ENCODE measurements at places on chromosomes 5 and 9.

- DNase-seq: no peak
Measured at GRCh38 chr5:569358-569867, 42.7 kb upstream of the CEP72 start.

DNA sequence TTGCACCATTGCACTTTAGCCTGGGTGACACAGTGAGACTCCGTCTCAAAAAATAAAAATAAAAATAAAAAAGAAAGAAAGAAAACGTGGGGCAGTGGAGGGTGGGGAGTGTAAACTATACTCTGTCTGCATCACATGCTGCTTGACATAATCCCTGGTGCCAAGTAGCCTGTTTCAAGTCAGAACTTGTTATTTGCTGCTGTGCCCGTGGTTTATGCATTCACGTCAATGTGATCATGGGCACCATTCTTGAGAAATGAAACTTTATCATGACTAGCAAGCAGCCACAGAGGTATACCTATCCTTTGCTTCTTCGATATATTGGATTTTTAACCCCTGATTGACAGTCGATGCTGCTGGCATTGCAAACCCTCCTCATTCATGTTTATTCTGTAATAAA lies 4.1 kb upstream of the SMU1 start:
- no peak for DNase-seq

- DNase-seq: no peak
Measured at GRCh38 chr9:95923794-95924193, 48.3 kb downstream of the ERCC6L2 start.

DNA sequence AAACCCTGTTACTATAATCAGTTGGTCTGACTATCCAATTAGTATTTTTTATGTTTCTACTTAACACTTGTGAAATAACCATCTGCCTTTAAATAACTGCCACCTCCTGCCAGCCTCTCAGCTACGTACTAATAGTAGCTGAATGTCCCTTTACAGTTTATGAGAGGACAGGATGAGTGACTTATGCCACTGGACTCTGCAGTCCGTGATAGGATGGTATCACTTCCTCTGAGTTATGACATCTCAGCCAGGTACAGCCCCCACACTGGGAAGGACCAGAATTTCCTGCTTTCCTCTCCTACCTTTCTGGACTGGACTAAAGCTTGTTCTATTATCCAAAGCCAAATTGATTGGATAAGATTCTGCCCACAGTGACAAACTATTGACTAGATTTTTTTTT lies 102.9 kb downstream of the ZFAND5 start:
- DNase-seq: no peak

DNA sequence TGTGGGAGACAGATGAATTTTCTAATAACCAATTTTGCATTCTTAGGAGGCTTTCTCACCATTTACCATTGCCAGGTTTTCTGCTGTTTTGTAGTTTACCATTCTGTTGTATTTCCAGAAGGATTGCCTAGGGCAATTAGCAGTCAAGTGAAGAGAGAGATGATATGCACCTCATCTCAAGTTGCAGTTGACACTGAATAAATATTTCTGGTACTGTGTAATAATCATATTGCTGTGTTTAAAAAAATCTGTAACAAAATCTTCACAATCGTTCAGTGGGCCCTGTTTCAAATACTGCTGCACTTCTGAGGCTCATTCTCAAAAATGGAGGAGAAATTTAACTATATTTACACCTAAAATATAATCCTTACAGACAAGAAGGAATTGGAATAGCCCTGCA lies 706.1 kb upstream of the PTPRD start:
- DNase-seq: no peak

DNA sequence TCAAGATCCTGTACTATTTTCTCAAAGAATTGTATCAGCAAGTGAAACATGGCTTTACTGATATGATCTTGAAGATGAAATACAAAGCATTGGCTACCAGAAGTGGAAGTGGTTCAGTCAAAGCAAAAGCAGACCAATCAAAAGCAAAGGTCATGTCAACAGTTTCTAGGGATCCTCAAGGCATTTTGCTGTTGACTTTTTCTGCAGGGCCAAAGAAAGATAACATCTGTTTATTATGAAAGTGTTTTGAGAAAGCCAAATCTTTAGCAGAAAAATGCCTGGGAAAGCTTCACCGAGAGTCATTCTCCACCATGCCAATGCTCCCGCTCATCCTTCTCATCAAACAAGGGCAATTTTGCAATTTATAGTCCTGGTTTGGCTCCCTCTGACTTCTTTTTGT lies 90.3 kb upstream of the ACO1 start:
- DNase-seq: no peak

GRCh38 chr9:112551641-112552040 lies 65.0 kb downstream of the KIAA1958 start:
- DNase-seq: no peak

- no peak for DNase-seq
Measured at GRCh38 chr9:114016629-114017423, 61.3 kb downstream of the AMBP start.

DNA sequence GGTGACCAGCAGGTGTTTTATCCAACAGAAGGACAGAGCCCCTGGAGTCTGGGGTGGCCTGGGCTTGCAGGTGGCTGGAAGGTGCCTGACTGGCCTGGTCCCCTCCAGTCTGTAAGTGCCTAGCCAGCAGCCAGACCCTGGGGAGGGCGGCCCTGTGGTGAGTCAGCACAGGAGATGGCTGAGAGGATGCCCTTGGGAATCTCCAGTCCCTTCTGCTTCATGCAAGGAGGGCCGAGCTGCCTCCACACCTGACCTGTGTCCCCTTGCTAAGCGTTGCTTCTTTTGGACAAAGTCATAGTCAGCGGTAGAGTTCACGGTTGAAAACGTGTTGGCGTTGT lies 20.2 kb downstream of the OBP2B start:
- DNase-seq: no peak

DNA sequence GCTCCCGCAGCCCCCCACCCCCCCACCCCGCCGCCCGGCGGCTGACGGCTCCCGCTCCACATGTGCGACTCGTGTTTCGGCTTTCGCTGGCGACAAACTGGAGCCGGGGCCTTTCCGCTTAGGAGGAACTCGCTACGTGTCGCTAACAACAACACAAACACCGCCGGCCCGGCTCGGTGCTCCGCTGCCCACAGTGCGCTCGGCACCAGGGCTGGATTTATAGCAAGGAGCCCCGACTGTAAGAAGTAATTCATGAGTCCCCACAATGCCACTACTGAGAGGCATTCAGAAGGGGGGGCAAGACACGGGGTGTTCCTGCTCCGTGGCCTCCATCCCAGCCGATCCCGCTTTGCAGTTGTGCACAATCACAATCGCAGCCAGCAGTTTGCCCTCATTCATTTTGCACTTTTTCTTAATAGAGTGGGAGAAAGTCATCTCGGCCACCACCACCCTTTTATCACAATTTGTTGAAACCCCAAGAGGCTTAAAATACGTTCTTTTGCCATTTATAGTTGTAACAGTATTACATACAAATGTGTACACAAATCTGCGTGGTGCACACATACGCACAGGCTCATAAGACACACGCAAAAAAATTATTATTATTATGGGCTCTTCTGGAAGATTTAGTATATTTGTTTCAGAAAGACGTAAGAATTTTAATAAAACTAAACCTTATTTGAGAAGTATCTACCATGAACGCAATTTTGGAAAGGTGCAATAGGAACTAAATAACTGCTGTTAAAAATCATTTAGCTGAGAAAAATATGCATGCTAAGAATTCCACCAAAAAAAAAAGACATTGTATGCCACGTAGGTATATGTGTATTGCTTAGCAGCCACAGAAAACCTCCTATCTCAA lies 48.1 kb downstream of the EBF1 start:
- no peak for DNase-seq

DNA sequence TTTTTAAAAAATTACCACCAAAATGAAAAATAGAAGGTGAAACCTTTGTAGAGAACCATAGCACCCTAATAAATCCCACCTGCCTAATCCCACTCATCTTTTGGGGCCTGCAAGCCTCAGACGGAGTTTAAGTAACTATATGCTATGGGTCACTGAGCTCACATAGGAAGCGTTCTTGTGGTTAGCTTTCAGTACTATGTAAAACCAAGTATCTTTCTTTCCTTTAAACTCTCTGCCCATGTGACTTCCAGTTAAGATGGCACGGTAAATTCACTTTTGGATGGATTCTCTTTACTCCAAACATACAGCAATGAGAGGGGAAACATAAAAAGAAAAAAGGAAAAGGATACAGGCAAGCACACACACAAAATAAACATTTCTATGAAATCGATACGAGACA lies 50.9 kb downstream of the FANCC start:
- no peak for DNase-seq

DNA sequence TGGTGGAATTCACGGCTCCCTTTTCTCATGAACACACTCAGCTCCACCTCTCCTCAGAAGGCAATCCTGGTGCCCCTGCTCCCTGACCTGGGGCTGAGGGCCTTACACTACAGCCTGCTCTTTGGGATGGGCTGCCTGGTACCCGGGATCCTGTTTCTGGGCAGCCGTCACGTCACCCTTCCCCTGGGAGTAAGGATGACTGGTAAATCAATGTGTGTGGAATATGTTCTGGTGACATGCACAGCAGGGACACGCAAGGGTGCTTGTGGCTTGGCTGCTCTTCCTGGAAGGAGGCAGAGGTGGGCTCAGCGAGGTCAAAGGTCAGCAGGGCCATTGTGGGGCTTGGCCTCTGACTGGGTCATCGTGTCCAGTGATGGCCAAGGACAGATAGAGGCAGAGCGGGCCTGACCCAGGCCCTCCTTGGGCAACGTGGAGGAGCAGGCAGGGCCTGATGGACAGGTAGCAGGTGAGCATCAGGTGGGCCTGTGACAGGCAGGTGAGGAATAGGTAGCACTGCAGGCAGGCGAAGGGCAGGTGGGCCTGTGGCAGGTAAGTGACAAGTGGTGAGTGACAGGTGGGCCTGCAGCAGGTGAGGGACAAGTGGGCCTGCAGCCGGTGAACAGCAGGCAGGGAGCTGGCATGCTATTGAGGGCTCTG lies 399.4 kb upstream of the IRX4 start:
- no peak for DNase-seq

DNA sequence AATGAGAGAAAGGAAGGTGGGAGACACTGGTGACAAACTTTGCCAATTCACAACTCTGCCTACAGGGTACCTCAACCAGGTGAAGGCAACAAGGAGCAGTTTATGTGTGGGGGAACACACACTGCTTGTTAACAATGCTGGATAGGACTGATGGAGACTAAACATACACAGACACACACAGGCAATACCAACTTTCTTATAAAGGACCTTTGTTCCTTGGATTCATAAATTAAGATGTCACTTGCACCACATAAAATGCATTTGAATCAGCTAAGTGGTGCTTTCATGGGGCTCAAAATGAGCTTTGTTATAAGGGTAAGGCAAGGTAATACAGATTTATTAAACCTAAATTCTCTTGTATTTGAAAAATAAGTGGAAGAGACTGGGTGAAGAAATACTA lies 4.0 kb downstream of the TSTD2 start:
- no peak for DNase-seq

DNA sequence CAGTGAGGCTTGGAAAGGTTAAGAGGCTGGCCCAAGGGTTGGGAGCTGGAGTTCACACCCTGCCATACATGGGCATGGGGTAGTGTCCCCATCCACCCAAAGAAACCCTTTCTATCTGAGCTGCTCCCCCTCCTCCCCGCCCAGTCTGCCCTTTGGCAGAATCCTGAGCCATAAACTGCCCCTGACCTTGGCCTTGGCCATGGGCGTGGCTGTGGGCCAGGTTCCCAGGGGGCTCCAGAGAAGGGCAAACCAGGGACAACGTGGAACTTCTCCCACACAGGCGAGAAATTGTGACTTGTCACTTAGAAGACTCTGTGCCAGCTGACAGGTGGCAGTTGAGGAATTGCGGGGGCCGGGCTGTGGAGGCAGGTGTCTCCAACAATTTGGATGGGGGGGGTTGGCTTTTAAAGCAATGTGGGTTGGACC lies 4.8 kb downstream of the FAM78A start:
- DNase-seq: no peak

DNA sequence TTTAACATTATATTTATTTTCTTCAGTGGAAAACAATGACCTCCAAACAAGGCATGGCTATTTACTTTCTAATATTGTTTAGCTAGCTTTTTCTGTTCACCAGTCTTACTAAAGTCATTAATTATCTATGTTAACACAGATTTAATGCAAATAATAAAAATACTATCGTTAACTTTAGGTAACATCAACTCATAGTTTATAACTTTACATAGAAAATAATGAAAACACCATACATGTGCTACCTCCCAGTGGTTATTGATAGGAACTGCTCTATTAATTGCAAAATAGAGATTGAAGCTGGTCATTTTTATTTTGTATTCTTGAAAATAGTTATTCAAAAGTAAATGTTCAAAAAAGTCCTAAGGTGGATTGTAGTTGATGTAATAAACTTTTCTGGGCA lies 78.3 kb upstream of the HCN1 start:
- DNase-seq: no peak

DNA sequence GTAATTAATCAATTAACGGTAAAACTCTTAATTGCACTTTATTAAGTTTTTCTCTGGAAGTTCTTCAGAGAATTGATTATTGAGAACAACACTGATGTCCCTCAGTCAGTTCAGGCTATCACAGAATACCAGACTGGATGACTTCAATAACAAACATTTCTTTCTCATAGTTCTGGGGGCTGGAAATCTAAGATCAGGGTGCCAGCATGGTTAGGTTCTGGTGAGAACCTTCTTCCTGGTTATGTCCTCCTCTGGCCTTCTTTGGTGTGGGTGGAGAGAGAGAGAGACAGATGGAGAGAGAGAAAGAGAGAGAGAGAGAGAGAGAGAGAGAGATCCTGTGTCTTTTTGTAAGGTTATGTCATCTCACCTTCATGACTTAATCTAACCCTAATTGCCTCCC lies 71.4 kb upstream of the DAP start:
- DNase-seq: no peak
